ENCODE measurements at places on chromosomes 7 and 10.
A peak's percentile ranks its signal among the peaks of the same experiment; 100 is the strongest.

- no peak for DNase-seq
These were observed 66.1 kb downstream of the AGK start for GRCh38 chr7:141617280-141617679.

DNA sequence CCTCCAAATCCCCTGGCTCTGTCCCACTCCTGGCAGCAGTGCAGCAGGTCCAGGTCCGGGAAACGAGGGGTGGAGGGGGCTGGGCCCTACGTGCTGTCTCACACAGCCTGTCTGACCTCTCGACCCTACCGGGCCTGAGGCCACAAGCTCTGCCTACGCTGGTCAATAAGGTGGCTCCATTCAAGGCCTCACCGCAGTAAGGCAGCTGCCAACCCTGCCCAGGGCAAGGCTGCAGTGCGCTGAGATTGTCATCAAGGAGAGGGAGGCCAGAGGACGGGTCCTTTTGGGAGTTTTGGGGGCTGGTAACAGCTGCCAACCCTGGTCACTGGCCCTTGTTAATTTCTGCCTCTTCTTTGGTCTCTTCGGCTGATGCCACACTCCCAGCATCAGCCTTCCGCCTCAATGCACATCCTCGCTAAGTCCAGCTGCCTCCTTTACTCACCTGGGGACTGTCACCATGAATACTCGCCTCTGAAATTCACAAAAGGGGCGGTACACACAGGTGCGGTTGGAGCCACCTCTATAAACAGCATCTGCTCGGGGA lies 3.5 kb downstream of the EPO start:
- no peak for DNase-seq

- DNase-seq = no peak
These were observed 5.1 kb downstream of the EVX1 start for GRCh38 chr7:27247452-27248426.

- no peak for DNase-seq
These were observed 90.2 kb downstream of the FRMD4A start for GRCh38 chr10:14240253-14241189.

- no peak for DNase-seq
These were observed 220.3 kb downstream of the PHTF2 start for GRCh38 chr7:78018641-78019446.

- DNase-seq = no peak
These were observed 5.1 kb downstream of the PRLHR start for GRCh38 chr10:118590334-118590733.

DNA sequence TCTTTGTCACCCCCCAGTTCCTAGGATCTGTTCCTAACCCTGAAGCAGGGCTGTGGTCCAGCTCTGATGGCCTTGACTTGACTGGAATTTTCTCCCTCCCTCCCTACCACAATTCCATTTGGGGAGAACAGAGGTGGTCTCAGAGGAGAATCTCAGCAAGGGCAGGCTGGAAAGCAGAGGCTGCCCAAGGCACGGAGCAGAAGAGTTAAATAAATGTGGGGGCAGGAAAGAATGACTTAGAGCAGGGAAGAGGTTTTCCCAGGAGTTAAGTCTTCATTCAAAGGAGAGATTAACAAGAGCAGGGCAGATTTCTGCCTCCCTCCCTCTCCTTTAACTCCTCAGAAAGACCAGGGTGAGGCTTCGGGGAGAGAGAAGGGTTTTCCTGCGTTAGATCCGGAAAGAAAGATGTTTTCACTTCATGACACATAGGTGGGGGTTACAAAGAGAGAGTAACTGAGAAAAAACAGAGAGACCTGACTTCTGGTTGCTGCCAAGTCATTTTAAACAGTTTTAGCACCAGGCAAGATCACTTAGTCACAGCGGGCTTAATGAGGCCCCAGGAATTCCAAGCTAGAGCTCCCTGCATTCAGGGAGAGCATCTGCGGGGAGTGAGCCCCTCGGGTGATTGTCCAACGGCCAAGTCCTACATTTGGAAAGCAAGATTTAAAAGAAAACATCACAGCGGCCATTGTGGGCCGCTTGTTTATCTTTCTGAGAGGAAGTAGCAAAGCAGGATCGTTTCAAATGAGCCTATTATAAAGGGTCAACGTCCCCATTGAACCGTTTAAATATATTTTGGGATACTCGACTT lies 78.7 kb downstream of the ARHGAP22 start:
- DNase-seq = no peak

GRCh38 chr10:124740369-124741280 lies 3.6 kb downstream of the FAM53B start:
- no peak for DNase-seq

DNA sequence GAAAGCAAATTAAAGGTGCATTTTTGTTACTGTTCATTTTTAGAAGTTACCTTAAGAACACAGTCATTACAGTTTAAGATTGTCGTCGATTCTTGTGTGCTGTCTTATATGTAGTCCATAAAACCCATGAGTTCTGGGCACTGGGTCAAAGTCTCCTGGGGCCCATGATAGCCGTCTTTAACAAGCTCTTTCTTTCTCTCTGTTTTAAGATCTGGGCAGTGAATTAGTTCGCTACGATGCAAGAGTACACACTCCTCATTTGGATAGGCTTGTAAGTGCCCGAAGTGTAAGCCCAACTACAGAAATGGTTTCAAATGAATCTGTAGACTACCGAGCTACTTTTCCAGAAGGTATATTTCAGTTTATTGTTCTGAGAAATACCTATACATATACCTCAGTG lies 90.7 kb upstream of the CAPZA2 start:
- no peak for DNase-seq

- no peak for DNase-seq
These were observed 81.3 kb downstream of the C10orf105 start for GRCh38 chr10:71638064-71638821.

DNA sequence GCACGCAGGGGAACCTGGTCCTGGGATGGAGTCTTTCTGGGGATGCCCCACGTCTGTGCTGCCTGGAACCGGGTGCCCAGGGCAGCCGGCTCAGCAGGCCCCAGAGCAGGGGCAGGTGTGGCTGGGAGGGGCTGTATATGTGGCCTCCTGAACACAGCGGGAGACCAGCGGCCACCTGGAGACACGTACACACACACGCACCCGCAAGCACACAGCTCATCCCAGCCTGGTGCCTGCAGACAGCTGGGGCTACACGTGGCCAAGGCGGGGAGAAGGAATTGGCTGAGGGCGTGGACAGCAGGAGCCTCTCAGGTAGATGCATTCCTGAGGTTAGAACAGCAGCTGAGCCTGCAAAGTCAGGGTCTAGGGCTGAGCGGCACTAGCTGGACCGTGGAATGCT lies 14.0 kb downstream of the ADAM8 start:
- DNase-seq = no peak

DNA sequence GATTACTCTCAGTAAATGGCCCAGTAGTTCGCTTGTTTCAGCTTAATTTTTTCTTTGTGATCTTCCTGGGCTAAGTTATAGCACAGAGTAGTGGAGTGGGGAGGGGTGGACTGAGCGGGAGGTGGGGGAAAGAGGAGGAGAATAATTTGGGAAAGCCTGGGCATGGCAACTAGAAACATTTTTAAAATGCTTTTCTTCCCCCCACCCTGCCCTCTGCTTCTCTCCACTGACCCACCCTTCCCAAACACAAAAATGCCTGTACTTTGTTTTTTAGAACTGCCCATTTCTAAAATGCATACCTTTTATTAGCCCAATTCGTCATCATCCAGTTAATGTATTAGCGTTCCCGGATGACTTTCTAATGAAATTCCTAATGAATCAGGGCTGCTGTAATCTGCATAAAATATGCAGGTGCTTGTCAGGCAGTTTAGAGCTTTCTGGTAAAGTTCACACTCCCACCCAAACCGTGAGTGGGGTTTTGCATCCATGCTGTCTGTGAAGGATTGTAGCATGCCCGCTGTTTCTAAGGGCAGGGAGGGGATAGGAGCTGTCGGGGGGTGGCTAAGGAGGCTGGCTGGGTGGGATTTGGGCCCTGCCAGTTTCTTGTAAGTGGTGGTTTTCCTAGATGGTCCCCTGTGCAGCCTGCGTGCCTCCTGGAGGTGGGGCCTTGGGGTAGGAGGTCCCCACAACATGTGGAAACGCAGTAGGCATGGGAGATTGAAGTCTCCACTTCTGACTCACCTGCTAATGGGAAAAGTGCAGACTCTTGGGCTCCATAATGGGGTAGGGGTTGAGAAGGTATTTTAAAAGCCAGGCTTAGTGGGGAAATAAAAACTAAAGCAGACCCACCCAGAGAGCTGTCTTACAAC lies 190.3 kb downstream of the TCF7L2 start:
- DNase-seq = no peak

- no peak for DNase-seq
These were observed 178.2 kb upstream of the RHEB start for GRCh38 chr7:151697942-151698341.

- no peak for DNase-seq
These were observed 1.1 kb upstream of the DIP2C start for GRCh38 chr10:690372-691161.

DNA sequence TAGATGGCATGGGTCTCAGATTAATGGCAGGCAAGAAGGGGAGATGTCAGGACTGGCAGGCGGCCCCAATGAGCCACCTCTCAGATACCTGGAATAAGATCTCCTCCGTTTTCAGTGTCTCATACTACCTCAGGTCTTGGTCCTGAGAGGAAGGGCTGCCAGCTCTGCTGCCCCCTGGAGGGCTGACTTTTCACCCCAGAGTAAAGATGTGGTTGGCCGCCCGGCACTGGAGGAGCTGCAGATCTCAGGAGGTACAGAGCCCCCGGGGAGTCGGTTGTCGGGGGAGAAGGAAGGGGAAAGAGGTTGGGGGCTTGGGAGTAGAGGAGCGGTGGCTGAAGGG lies 642 bp upstream of the COL13A1 start:
- DNase-seq = peak; percentile 39

DNA sequence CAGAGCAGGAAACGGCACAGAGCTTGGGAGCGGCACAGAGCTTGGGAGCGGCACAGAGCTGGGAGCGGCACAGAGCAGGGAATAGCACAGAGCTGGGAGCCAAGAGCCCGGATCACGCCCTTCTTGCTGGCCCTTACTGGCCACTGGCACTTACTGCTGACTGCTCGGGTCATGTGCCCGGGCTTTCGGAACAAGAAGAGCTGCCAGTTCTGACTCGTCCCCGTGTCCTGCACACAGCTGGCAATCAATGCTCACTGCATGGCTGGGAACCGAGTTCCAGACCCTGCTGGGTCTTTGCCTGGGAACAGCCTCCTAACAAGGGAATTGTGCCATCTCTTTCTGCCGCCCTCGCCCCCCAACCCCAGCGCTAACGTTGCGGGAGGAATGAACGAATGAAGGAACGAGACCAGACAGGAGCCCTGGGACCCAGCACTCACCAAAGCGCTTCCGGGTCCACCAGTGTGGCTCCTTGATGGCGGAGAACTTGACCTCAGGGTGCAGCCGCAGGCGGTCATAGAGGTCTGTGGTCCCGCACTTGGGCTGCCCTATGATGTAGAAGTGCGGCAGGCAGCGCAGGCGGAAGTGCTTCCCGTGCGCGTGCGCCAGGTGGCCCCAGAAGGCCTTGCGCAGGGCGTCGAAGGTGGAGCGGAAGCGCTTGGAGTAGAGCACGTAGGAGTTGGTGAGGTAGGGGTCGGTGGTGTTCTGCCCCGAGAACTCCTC lies 49.1 kb downstream of the CHST15 start:
- DNase-seq = no peak

GRCh38 chr7:2621061-2621828 lies 10.5 kb upstream of the TTYH3 start:
- DNase-seq = no peak

- no peak for DNase-seq
These were observed 80.3 kb upstream of the TRIL start for GRCh38 chr7:29038463-29038862.

- DNase-seq = no peak
These were observed 25.2 kb downstream of the IQCE start for GRCh38 chr7:2583798-2584580.

- DNase-seq = no peak
These were observed 131.1 kb downstream of the ADARB2 start for GRCh38 chr10:1605999-1606940.

DNA sequence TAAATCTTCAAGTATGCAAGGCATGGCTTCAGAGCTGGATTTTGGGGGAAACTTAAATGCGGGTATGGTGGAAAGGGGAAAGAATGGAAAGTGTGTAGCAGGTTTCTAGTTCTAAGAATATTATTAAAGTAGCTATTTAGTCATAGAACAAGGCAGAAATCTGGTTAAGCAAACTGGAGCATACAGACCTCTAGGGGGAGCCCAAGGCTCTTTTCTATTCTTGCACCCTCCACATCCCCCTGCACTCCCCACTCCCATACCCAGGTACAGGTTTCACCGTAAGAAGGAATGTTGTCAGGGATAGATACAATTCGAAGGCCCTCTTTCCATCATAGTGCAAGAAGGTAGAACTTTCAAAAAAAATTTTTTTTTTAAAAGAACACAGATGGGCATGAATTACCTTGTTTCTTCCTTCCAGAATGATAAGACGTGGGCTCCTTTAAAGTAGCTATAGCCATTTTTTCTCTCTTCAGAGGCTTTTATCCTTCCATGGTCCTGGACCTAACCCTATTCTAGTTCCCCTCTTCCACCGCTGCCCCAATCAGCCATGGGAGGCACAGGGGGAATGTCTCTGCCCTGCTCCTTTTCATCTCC lies 41.5 kb upstream of the SMIM30 start:
- DNase-seq = no peak

GRCh38 chr7:47056731-47057130 lies 525.2 kb downstream of the TNS3 start:
- DNase-seq = no peak

- DNase-seq = no peak
These were observed 6.9 kb downstream of the PIK3CG start for GRCh38 chr7:106871793-106872571.

DNA sequence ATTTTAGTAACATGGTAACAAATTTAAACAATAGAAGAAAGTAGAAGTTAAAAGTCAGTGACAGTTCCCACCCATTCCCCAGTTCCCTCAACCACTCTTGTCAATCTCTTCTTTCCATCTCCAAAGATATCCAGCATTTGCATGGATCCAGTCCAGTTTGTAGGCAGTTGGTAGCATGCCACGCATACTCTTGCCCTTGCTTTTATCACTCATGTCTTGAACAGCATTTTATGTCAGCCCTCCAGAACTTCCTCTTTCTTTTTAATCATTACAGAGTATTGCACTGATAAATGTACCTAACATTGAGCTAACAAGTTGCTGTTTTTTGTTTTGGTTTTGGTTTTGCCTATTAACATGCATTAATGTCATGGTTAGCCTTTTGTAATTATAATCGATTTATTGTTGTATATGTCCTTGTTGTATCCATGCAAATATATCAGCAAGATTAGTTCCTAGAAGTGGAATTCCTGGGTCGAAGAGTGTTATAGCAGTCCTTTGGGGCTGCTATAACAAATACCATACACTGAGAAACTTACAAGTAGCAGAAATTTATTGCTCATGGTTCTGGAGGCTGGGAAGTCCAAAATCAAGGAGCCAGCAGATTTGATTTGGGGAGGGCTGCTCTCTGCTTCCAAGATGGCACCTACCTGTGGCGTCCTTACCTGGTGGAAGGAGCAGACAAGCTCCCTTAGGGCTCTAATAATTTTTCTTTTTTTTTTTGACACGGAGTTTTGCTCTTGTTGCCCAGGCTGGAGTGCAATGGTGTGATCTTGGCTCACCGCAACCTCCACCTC lies 25.7 kb downstream of the CHST3 start:
- no peak for DNase-seq

- no peak for DNase-seq
These were observed 87.5 kb downstream of the ANKRD7 start for GRCh38 chr7:118312051-118312450.

- DNase-seq = no peak
These were observed 4.1 kb downstream of the COA1 start for GRCh38 chr7:43725251-43725650.

GRCh38 chr10:35011771-35012191 lies 78.4 kb downstream of the CUL2 start:
- DNase-seq = no peak

- no peak for DNase-seq
These were observed 39.4 kb upstream of the CHST3 start for GRCh38 chr10:71924771-71925170.
